ENCODE measurements at places on chromosomes 11 and 22.

- no peak for DNase-seq
Measured at GRCh38 chr11:66221726-66222236, 46.7 kb upstream of the RAB1B start.

- no peak for DNase-seq
Measured at GRCh38 chr11:15430381-15430780, 315.7 kb downstream of the INSC start.

DNA sequence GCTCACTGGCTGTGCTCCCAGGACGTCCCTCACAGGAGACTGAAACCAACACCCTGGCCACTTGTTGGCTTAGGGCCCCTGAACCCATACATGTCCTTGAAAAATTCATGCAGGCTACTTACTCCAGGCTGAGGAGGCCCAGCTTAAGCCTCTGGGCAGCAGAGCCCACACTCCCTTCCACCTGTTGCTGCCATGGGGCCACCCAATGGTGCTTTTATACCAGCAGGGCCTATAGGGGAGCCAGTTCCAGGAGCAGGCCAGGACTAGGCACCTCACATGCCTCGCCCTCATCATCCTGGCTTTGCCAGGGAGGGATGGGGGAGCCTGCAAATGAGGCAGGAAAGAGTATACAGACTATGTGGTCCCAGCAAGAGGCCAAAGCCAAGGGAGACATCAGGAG, 181.7 kb upstream of the NECTIN1 start:
- DNase-seq = no peak

DNA sequence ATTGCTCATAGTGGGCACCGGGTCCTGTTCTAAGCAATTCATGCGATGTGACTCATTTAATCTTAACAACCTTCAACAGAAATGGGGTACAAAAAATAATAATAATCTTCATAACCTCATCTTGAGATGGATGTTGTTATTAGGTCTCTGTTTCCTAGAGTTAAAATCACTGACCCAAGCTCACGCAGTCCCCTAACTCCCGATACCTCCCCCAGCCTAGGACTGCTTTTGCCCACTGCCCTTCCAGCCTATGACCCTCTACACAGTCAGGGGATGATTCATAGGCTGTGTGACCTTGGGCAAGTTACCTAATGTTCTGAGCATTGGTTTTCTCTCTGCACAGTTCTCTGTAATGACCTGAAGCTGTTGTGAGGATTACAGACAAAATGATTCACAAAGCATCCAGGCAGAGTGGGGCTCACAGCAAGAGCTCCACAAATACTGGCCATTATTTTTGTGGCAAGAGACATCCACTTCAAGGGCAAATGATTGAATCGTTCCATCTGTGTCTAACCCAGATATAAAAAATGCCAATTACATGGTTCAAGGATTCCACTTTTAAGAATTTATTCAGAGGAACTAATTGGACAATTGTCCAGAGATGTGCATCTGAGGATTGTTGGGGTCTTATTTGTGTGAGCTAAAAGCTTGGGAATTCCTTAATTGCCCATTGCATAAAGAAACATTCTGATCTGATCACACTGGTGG, 20.0 kb downstream of the MTFP1 start:
- DNase-seq = no peak

DNA sequence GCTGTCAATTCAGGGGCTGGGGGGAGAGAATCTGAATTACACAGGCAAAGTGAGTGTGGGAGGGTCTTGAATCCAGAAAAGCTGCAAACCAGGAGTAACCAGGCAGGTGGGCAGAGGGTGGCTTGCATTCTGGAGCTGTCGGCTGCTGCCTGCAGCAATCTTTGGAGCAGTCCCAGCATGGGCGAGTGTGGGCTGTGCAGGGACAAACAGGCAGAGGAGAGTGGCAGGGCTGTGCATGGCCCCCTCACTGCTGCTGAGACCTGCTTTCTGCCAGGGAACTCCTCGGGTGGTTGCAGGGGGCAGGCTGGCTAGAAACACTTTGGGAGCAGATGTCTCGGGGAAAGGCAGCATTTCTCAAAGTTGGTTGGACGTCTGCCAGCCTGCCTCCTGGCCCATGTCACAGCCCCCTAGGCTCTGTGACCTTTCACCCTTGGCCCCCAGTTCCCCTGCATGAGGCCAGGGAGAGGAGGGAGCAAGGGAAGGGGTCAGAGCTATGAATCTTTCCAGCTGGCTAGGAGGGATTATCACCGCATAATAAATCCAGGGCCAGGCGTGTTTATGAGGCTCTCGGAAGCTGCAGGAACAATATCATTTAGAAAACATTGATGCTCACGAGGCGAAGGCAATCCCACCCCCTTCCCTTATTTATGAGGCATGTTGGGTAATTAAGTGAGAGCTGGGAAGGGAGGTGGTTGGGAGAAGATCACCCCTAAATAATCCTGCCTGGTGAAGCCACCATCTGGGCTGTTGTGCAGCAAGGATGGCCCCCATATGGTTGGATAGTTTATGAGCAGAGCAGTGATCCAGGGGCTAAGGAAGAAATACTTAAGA, 212.3 kb upstream of the NCAM1 start:
- DNase-seq = no peak

DNA sequence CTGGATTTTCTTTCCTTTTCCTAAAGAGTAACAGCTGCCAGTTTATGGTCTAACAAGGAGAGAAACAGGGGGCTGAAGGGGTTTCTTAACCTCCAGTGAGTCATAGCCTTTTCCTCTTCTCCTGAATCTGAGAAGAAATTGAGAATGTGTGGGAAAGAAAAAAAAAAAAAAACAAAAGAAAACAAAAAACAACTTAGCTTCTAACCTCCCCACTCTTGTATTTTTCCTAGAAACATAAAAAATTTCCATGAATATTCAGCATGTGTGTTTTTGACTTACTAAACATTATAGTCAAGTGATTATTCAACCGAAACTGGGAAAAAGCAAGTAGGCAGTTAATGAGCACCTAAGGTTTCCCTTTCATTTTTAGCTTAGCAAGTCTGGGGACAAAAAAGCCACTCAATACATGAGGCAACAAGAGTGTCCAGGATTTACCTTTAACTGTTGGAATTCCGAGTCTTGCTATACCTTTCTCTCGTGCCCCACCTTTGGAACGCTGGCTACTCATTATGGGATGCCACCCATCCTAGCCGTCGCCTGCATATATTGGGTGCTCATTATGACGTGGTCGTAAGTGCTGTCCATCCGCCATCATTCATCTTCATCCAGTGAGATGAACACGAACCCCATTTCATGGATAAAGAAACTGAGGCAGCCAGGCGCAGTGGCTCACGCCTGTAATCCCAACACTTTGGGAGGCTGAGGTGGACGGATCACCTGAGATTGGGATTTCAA, 2.4 kb downstream of the ASPHD2 start:
- DNase-seq = no peak

DNA sequence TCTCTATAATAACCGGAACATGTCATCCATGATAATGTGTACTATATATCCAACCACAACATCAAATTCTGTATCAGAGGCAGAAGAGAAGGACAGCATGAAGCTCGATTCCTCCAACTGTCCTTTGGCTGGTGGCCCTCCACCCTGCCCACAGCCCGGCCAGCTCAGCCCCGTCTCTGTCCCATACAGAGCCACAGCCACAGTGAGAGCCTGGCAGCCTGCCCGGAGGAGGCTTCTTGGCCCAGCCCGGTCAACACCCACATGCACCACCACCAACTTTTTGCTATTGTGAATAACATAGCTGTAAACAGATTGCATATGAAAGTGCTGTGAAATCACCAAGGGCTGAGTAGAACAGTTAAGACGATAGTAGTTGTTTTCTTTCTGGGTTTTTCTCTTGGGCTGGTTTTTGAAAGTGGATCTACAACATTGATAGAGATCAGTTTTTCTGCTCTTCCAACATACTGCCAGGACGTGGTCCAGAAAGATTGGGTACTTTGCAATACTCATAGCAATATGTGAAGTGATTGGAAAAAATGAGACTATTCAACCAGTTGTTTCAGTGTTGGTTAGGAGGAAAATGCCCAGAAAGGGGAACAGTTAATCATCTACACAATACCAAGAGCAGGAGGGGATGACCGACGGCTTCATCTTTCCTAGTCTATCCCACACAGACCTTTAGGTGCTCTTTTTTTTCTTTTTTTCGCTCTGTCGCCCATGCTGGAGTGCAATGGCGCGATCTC, 6.9 kb upstream of the TUBA8 start:
- DNase-seq = no peak

DNA sequence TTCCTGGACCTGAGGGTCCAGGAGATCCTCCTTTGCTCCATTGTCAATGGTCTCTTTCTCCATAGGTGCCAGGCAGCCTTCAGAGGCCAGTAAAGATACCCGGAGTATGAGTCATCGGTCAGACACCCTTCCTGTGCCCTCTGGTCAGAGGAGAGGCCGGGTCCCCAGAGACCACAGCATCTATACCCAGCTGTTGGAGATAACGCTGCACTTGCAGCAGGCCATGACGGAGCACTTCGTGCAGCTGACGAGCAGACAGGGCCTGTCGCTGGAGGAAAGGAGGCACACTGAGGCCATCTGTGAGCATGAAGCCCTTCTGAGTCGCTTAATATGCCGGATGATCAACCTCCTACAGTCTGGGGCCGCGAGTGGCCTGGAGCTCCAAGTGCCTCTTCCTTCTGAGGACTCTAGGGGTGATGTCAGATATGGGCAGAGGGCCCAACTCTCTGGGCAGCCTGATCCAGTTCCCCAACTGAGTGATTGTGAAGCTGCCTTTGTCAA, at the start of gene ACCSL:
Gene ACCSL, plus strand, starts transcription at position 51 of the 501 bp plus-strand sequence. Its CDS starts 56 bp downstream, at position 107.
- no peak for DNase-seq

Measured in germinal center (tissue), 1 donor.